ENCODE measurements at places on chromosomes 5 and 9.

GRCh38 chr5:14739981-14740380 lies 75.5 kb downstream of the OTULIN start:
- DNase-seq = no peak

GRCh38 chr5:154493274-154493673 lies 15.2 kb upstream of the HAND1 start:
- no peak for DNase-seq

GRCh38 chr5:41736641-41737040 lies 133.6 kb downstream of the OXCT1 start:
- DNase-seq = no peak

DNA sequence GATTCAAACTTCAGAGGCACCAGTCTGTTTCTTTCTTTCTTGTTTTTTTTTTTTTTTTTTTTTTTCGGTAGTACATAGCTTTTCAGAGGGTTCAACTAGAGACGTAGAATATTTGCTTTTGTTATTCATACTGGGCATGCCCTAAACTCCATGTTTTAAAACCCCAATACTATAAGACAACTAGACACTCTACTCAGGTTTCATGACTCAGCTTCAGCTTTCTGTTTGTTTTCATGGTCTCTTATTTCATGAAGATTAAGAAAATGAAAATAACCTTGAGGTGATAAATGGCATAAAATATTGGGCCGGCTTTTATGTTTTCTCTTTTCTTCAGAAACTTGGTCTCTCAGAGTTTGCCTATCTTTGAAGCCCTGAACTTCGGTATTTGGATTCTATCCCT lies 2126.3 kb upstream of the ACO1 start:
- no peak for DNase-seq

GRCh38 chr9:98455256-98456155 lies 200.1 kb upstream of the TBC1D2 start:
- no peak for DNase-seq

- DNase-seq = no peak
These were observed 22.4 kb downstream of the SPINK5 start for GRCh38 chr5:148085977-148086705.

GRCh38 chr5:135264451-135265440 lies 134.3 kb downstream of the MACROH2A1 start:
- DNase-seq = no peak

GRCh38 chr5:154000703-154001102 lies 38.0 kb downstream of the FAM114A2 start:
- DNase-seq = no peak

GRCh38 chr9:32986971-32987370 lies 14.5 kb downstream of the APTX start:
- DNase-seq = no peak
